ENCODE measurements at places on chromosomes 13 and 19. TPM values are rescaled to one million over a fixed set of nuclear protein-coding genes. Genes with fewer than 3 reads are reported as not detected.

Gene TLE2
- 47.9 TPM for total RNA-seq

DNA sequence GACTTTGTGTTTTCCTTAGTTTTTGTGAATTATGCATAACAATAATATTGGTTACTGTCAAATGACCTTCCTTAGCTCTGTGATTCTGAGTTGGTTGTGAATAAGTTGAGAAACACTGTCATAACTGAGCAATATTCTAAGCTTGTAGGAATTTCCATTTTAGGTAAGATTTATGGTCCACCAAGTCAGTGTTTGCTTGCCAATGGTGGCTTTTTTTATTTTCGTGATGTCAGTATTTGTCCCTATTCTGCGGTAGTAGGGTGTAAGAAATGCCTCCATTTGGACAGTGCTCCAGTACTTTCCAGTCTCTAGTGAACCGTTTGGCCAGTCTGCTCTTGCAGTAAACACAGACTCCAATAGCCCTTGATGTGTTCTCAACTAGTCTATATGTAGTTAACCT, 94.7 kb downstream of the FRY start:
- no peak for DNase-seq

GRCh38 chr19:10517760-10518443, 655 bp upstream of the S1PR5 start:
- no peak for DNase-seq

DNA sequence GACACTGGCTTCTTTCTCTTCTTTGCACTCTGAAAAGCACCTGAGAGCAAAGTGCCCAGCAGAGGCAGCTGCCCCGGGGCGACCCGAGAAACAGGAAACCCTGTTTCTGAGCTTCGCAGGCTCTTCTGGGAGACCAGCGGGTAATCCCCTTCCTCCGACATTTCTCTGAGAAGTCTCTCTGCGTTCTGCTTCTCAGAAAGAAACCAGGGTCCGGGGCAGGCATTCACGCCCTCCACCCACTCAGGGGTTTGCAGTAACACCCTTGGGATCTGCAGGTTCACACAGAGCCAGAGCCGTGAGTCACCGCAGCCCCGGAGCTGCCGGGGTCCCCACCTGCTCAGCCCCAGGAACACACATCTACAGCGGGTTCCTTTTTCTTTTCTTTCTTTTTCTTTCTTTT, 86.0 kb downstream of the GADD45B start:
- DNase-seq, result no peak

DNA sequence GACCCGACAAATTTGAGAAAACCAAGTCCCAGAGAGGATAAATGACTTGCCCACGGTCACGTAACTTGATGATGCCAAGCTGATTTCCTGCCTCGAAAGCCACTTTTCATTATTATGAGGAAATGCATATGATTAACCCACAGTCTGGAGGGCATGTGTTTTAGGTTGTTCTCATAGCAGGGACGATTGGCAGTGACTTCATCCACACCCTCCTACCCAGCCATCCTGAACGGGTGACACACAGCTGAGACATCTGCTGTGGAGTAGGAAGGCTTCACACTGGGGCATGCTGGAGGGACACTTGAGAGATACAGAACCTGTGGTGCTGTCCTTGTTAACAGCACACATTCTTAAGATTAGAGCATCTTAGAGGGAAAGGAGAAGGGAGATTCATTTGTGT, 65.4 kb upstream of the WDFY2 start:
- no peak for DNase-seq

All from heart left ventricle (tissue), 16 donors.